ENCODE measurements at places on chromosomes 7 and 10.
A peak's percentile ranks its signal among the peaks of the same experiment; 100 is the strongest.

GRCh38 chr7:117076426-117076943 lies 123.2 kb downstream of the ST7 start:
- no peak for DNase-seq

DNA sequence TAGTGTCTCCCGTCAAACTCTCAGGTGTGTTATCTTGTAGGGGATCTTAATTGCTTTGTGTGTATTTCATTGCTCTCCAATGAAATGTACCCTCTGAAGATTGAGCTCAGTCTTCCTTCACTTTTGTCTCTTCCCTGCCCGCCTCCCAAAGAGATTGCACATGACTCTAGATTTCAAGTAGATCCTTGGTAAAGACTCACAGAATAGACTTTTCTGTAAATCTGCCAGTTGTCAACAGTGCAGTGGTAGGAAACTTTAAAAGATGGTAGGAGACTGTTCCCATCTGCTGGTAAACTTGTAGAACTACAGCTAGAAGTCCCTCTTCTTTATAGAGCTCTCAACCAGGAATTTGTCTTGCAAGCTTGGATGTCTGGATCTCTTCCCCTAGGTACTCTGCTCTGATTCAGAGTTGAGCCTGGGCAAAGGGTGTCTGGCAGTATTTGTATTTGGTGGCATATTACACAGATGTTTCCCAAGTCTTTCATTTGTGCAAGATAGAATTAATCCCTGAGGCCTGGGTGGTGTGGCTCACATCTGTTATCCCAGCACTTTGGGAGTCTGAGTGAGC lies 9.6 kb downstream of the CCL26 start:
- DNase-seq = no peak

DNA sequence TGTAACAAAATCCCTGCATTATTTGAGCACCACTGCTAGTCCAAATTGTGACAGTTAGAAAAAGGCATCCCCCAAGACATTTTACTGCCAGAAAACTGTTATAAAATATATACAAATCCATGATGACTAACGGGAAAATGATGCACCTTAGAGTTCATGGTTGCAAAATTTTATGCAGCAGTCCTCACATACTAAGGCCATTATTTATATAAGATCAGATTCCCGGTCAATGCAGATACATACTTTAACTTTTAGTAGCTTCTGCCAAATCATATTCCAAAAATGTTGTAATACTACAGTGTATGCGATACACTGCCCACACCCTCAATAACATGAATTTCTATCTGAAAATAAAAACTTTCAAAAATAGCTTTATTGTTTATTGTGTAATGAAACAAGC lies 239.9 kb upstream of the ZNF32 start:
- no peak for DNase-seq

DNA sequence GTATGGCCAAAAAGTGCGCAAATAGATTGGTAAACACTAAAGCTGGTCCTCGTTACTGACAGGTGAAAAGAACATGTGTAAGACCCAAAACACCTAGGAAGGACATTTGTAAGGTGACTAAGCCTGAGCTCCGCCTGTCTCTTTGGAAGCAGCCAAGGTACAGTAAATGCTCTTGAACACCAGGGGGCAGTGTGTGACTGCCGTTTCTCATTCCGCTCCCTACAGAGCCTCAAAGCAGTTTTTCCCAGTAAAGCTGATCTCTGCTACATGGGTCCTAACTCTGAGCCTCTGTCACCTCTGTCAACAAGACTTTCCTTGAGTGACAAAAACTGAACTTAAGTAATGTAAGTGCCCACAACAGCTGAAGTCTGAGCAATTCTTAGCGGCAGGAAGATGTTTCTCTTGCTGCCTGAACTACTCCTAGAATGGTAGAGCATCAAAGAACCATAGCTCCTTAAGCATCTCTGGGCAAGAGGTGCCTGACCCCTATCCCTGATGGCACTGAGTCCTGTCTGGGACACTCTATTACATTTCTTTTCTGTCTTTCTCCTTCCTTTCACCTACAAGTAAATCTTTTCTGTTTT lies 238.0 kb upstream of the INHBA start:
- DNase-seq = peak; percentile 59

GRCh38 chr10:132452216-132452650 lies 55.2 kb downstream of the PWWP2B start:
- no peak for DNase-seq

GRCh38 chr7:137772316-137772715 lies 74.5 kb downstream of the DGKI start:
- DNase-seq = no peak

Measured in NCI-H2029 treated with DMSO at 0.1 percent for 48 hours (cell line).